Muscle of leg (tissue), 16 donors: ENCODE measurements at places on chromosomes 3 and 15. TPM values are rescaled to one million over a fixed set of nuclear protein-coding genes. Genes with fewer than 3 reads are reported as not detected.

DNA sequence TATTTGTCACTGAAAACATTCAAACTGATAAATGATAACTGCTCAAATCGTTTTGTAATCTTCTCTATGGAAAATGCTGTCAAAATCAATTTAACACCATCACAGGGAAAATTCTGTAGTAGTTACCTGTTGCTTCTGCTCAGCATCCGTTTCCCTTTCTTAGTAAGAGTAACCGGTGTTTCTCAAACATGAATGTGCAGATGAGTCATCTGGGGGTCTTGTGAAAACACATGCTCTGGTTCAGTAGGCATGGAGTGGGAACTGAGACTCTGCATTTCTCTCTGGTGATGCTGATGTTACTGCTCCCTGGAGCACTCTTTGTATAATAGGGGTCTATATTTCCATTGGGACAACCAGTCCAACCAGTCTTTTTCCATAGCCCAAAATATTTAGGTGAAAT, 145.1 kb downstream of the SEMA6D start:
- DNase-seq, result no peak

DNA sequence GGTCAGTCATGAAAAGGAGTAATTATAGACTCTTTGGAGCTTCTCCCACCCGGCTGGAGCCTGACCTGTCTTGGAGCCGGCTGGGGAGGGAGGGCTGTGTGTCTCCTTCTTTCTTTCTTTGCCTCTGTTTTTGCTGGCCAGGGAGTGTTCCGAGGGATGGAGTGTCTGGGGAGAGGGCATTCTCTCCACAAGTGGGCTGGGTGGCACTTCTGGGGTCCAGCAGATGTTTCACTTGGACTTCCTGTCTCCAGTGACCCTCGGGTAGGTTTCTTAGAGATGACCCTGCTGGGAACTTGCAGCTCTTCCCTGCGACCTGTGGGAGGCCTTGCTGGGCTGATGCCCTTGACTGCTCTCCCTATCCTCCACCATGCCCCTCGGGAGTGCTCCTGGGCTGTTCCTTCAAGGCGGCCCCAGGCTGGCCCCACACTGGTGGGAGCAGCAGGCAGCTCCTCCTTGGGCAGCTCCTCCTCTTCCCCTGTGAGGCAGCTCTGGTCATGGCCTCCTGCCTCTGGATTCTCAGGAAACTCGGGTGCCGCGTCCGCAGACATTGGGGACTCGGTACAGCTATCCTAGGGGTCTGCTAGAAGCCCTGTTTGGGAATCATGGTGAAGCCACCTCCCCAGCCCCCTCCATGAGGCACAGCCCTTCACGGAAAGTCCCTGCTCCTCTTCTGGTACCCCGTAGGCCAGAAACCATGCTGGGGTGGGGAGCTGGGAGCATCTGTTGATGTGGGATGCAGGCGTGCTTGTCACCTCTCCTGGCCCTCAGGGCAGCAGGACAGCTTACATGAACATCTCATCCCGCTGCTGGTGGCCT, 44.9 kb downstream of the APBA2 start:
- DNase-seq, result no peak

GRCh38 chr3:177126015-177126773, 71.1 kb downstream of the TBL1XR1 start:
- DNase-seq, result peak; percentile 25

DNA sequence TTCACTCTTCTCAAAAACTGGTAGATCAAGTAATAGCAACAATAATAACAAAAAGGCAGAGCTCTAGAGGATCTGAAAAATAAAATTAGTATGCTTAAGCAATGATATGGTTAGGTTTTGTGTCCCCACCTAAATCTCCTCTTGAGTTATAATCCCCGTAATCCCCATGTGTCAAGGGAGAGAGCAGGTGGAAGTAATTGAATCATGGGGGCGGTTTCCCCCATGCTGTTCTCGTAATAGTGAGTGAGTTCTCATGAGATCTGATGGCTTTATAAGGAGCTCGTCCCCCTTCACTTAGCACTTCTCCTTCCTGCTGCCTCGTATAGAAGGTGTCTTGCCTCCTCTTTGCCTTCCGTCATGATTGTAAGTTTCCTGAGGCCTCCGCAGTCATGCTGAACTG, 60.2 kb upstream of the ABHD2 start:
- no peak for DNase-seq

DNA sequence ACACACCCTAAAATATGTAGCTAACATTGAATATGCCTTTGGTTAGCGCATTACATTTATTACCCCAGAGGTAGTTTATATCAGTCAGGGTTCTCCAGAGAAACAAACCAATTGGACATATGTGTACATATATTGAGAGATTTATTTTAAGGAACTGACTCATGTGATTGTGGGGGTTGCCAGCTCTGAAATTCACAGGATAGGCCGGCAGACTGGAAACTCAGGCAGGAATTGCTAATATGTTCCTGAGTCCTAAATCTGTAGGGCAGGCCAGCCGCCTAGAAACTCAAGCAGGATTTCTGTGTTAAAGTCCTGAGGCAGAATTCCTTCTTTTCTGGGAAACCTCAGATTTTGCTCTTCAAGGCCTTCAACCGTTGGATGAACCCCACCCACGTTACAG, 189.7 kb downstream of the CDIN1 start:
- peak; percentile 34 for DNase-seq

The PARP16 gene
- 11.0 TPM for polyA plus RNA-seq

DNA sequence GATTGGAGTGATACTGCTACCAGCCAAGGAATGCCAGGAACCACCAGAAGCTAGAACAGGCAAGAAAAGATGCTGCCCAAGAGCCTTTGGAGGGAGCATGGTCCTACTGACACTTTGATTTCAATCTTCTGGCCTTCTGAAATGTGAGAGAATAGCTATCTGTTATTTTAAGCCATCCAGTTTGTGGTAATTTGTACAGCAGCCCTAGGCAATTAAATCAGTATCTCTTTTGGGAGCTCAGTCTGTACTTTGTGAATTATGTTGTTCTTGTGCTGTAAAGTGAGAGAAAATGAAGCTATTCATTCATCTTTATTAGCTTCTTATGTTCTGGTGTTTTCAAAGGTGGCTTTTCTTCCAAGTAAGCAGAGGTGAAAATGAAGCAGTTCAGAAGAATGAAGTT, 381.3 kb downstream of the PDCD6IP start:
- no peak for DNase-seq

GRCh38 chr3:130838898-130839600, 54.8 kb upstream of the ATP2C1 start:
- DNase-seq, result peak; percentile 81

DNA sequence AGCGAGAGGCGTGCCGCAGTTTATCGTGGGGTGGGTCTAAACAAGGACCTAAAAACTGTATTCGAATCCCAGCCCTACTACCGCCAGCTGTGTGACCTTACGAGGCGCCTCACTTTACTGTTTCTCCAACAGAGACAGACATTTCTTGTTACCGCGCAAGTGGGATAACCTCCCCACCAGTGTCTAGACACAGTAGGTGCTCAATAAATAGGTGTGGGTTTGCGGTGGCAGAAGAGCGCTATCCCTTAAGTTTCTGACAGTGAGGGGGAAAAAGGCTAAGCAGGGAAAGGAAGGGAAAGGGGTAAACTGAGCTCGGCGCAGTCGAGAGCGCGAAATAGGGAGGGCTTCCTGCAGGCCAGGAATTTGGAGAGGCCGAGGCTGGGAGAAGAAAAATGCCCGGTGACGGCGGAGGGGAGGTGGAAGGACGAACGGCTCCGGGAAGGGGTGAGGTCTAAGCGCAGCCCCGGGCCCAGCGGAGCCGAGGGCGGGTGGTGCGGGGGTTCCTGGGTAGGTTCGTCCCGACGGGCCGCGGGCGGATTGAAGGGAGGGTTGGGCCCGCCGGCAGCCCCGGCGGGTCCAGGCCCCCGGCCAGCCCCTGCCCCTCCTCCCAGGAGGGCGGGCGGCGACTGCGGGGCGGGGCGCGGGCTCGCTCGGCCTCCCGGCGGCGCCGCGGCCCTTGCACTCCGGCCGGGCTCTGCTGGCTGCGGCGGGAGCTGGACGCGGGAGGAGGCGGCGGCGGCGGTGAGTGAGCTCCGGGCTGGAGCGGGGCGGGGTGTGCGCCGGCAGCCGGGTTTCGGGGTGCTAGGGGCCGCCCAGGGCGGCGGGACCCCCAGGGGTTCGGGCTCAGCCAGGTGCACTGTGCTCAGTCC, at the start of gene CGNL1:
Gene CGNL1 (plus strand): TSS at position 679 of the 869 bp plus-strand sequence. CDS start 61,495 bp downstream, outside the sequence.
- peak; percentile 67 for DNase-seq

DNA sequence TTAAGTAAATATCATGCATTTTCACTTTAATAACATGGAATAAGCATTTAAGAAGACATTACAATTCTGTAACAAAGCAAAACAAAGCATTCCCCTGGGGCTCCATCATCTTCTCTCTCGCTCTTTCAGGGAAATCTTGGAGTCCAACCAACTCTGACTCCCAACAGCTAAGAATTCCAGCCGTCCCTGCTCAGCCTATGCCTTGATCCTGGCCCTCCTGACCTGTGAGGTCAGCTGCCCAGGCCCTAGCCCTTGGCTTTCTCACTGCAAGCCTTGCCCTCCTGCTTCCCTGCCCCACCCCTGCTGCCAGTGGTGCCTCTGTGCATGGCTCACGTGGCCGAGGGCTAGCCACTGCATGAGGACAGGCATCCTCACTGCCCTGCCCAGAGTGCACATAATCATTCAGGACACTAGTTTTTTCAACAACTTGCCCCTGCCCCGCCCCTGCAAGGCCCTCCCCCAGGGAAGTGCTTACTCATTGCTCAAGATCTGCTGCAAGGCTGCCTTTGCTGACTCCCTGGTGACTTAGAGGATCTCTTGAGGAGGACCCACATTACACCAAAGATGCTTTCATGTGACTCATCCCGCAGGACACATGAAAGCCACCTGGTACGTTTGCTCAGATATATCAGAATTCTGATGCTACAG, 37.6 kb downstream of the MTMR10 start:
- DNase-seq, result peak; percentile 29

DNA sequence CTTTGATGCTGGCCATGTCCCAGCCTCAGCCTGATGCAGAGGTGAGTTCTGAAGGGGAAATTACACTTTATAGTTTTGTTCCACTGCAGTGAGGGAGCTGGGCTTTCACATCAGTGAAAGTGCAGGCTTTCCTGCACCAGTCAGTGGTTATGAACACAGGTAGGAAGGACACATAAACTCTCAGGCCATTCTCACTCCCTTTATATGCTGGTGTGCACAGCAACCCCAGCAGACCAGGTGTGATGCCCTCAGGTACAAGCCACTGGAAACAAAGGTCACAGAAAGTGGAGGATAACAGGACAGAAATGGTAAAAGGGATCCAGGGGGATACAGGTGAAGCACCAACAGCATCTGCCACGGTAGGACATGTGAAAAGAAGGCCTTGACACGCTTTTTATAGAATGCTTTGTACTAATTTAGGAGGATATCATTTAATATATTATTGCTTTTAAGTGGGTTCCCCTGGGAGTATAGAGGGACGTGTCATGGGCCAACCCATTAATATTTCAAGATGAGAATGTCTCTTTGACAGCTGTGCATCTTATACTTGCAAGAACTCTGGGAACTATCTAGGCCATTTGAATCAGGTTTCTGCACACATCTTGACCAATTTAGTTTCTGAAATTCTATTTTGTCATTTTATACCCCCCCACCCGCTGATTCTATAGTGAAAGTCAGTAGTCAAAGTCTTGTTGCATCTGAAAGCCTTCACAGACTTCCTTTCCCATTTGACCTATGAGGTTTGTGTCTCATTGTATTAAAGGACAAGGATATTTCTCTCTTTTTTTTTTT, 25.0 kb upstream of the BLM start:
- DNase-seq, result no peak

The ARGFX gene
- not detected for polyA plus RNA-seq

The PYGO1 gene
- 9.4 TPM for polyA plus RNA-seq

DNA sequence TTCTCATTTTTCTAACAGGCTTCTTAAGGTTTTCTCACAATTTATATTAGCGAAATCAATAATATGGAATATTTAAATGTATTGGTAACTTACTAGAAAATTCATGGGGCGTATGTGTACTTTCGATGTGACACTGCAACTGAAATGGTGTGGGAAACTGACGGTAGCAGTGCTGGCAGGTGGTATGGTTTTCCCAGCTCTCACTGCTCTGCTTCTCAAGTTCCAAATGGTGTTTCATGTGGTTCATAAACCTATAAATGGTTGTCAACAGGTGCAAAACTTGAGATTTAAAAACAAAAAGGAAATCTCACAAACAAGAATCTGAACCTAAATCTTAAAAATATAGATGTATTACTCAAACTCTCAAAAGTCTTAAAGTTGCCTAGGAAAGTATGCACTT, 54.7 kb downstream of the ZNF280D start:
- peak; percentile 21 for DNase-seq

The CEP19 gene
- 1.5 TPM for polyA plus RNA-seq

DNA sequence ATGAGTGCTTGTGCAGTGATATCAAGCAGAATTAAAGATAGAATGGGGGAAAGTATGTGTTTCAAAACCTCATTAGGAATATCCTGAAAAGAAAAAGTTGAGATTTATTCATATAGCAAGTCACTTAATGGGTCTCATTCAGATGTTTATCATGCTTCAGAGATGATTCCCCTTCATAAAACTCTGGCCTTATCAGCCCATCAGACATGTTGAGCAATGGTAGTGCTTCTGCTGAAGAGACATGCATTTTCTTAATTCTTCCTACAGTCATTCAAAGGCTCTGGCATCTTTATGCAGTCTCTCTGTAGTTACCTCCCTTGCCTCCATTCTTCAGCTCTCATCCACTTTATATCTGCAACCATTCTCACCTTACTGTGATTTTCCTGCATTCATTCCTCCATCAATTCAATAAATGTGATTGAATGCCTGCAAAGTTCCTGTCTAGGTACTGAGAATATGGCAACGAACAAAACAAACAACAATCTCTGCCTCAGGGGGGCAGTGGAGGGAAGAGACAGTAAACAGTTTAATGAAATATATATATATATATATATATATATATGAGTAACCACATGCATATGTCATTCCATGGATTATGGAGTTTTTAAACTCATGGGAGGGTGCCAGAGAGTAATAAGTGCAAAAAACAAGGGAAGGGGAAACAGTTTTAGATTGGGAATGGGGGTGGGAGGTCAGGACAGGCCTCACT, 138.5 kb downstream of the NECTIN3 start:
- no peak for DNase-seq

The CRBN gene
- polyA plus RNA-seq, result 34.2 TPM

DNA sequence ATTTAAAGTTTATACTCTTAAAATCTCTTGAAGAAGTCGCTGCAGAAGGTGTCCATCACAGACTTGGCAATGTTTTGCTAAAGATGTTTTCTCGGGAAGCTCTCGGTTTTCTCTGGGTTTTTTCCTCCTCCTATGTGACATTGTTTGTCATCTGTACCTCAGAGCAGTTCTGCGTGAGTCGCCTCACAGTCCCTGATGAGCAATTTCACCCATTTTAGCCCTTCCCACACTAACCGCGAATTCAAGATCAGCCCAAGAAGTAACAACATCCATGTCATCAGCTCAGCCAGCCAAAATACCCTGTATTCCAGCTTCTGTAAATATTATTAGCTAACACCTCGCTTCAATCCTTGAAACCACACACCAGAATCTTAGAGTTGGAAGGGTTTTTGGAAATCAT, 224.3 kb upstream of the SETMAR start:
- DNase-seq, result no peak

GRCh38 chr3:195105389-195105788, 165.6 kb downstream of the XXYLT1 start:
- DNase-seq, result peak; percentile 46

GRCh38 chr15:64731012-64731804, 44.2 kb downstream of the RBPMS2 start:
- peak; percentile 82 for DNase-seq

GRCh38 chr15:68318931-68319909, 41.7 kb downstream of the FEM1B start:
- DNase-seq, result no peak

- no peak for DNase-seq
Measured at GRCh38 chr3:183827809-183828537, 2.6 kb upstream of the MAP6D1 start.

- DNase-seq, result no peak
Measured at GRCh38 chr3:11006986-11007933, 14.7 kb downstream of the SLC6A1 start.

- DNase-seq, result no peak
Measured at GRCh38 chr3:41274944-41275668, 75.8 kb downstream of the CTNNB1 start.

The EBLN2 gene
- polyA plus RNA-seq, result 2.1 TPM
